ENCODE measurements at places on chromosomes 11 and 22.

- no peak for DNase-seq
Measured at GRCh38 chr11:8768625-8769333, 86.2 kb downstream of the RPL27A start.

DNA sequence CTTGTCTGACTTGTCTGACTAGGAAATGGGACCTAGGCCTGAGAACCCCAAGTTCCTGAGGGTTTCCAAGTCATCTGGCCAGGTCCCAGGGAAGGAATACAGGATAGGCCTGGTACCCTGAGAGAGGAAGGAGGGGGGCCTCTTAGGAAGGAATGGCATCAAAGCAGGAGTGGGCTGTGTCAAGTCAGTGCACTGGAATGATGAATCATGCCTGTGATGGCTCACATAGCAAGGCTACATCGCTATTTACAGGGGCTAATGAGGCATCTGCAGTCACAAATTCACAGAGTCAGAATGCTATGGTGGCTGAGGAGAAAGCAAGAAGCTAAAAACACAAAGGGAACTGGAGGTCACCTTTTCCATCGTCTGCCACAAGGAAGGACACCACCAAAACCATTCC, 247.3 kb downstream of the NXPE2 start:
- no peak for DNase-seq

DNA sequence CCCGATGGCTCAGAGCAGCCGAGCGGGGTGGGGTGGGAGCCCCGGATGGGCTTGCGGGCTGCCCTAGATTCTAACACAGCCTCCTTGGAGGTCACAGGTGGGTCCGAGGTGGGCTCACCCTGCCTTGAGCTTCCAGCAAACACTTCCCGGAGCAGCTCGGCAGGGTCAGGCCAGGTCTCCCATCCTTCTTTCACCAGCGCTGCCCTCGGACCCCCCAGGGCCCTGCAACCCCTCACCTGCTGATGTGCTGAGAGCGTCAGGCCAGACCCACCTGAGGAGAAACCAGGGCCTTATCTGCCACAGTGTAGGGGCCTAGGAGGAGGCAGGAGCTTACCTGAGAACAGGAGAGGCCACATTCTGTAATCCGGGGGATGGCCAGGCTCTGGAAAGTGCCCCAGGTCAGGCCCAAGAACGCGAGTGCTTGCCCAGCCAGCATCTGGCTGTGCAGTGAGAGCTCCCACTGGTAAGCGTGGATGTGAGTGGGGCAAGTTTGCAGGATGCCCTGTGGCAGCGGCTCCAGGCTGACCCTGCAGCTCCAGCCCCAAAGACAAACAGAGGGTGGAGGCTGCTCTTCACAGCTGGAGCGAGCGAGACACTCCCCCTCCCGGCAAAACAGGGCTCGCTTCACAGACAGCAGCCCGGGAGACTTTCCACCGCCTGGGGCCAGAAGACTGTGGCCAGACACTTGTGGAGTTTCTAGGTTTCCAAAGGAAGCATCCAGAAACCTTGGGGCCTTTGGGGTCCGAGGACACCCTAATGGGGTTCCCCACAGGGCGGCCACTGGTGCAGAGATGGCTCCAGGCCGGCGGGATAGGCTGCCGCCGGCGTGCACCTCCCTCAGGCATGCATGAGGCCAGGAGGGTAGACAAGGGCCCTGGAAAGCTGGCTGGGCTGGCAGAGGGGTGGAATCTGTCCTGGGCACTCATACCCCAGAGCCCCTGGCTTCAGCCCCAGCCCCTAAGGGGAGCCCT, at the start of gene IL17REL:
IL17REL (minus strand) TSS at position 555 of the 971 bp plus-strand sequence; CDS start at position 436, 119 bp downstream.
- no peak for DNase-seq

- DNase-seq = no peak
Measured at GRCh38 chr11:69889400-69890318, 70.4 kb upstream of the FGF3 start.

GRCh38 chr22:30893434-30894370, 74.9 kb downstream of the MORC2 start:
- no peak for DNase-seq

DNA sequence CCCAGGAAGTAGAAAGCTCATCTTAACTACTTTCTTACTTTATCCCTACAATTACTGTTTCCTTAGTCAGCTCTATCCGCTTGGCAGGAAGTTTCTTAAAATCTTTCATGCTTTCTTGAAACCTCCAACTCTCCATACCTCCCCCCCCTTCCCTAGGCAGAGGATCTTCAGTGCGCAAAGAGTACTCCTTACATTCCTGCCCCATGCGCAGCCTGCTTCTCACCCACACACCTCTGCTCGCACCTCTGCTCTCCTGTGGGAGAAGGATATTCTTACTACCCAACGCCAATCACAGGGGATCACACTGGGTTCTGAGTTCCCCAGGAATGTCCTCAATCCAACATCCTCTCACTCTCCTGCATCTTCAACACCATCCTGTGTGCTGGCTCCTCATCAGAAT, 12.3 kb downstream of the TCF20 start:
- no peak for DNase-seq

GRCh38 chr11:35617687-35618496, at the start of gene FJX1:
FJX1 (plus strand) TSS chr11:35618460; CDS start chr11:35618637, 177 bp downstream.
- DNase-seq = peak; percentile 36

- no peak for DNase-seq
Measured at GRCh38 chr11:103228807-103229206, 119.6 kb downstream of the DYNC2H1 start.

- DNase-seq = peak; percentile 23
Measured at GRCh38 chr11:72430741-72431570, 3.4 kb downstream of the CLPB start.

DNA sequence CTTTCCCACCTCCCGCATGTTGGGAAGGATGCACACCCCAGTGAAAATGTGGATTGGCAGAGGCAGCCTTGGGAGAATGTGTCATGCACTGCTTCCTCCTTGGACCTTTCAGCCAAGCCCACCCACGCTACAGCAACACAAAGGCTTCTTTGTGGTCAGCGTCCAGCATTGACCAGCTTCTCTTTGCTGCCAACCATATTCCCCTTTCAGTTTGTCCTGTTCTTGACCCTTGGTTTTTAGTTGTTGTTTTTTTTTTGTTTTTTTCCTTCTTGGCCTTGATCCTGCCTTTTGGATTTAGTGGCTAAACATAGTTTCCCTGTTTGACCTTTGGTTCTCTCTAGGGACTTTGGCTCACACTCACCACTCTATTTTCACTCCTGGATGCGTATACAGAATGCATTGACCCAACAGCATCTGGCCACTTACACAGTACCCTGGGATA, 573.6 kb downstream of the INSC start:
- no peak for DNase-seq

GRCh38 chr11:20035701-20036601, 124.3 kb downstream of the DBX1 start:
- DNase-seq = no peak

GRCh38 chr11:63870351-63871140, 31.6 kb downstream of the MARK2 start:
- DNase-seq = no peak

DNA sequence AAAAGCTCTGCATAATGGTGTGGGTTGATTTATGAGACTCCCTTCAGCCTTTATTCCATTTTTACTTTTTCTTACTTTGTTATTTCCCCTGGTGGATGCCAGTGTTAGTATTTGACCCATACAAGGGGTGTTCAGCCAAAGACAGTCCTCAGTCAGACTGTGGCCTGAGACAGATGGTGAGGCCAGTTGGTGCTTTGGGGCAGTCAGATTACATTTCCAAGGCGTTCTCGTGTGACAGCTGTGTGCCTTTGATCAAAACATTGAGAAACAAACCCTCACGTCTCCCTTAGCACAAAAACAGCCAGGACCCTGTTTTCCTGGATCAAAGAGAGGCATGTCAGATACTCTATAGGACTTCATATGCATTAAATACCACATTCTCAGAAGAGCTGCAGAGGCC, 31.3 kb upstream of the SLN start:
- no peak for DNase-seq

GRCh38 chr11:47414685-47415070, 6.3 kb downstream of the SLC39A13 start:
- DNase-seq = no peak

GRCh38 chr11:94504689-94505293, 7.5 kb upstream of the C11orf97 start:
- DNase-seq = no peak

GRCh38 chr11:65478388-65479183, 20.3 kb upstream of the MALAT1 start:
- no peak for DNase-seq

DNA sequence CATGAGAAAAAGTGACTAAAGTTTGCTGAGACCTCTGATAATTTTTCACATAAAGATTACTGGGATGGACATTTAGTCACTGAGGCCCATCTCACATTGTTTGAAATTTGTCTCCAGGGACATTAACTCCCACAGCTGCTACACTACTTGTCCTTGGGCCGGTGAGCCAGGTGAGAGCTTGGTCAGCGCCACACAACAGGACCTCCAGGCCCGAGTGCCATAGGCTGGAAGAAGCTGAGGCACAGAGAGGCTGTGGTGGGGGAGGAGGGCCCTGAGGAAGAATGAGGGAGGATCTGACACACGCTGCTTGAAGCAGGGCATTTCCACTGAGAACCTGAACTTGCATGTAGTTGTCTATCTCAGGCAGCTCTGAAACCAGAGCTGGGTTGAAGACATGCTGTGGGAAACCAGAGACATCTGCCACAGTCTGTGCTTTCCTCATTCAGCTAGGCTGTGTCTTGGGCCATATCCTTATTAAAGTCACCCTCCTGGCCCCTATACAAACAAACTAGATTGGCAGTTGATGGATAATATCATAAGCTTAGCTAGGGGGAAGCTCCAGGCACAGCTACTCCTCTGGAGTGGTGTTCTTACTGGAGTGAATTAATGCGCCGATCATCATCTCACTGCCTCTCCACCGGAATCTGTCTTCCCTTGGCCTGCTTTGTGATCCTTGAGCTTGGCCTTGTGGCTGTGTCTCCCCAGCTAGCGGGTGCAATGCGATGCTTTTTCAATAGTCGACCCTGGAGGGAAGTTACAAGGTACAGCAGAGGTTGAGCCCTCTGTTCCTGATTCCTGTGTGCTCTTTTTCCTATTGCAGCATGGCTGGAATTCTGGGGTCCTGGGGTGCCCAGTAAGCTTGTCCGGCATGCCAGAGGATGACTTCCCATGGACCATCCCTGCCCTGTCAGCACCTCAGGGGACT, 225.3 kb upstream of the B3GAT1 start:
- no peak for DNase-seq

DNA sequence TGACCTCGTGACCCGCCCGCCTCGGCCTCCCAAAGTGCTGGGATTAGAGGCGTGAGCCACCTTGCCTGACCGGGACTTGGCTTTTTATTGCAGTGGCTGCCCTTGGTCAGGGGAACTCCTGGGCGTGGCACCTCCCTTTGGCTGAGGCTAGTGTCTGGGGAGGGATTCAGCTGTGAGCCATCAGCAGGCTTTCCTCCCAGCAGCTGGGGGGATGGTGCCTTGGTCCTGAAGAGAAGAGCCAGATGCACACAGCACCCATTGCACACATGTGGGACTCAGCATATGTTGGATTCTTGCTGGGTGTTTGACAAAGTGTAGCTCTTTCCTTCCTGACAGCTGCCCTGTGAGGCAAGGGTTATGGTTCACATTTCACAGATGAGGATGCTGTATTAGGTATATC, 8.4 kb downstream of the CYTH4 start:
- no peak for DNase-seq

DNA sequence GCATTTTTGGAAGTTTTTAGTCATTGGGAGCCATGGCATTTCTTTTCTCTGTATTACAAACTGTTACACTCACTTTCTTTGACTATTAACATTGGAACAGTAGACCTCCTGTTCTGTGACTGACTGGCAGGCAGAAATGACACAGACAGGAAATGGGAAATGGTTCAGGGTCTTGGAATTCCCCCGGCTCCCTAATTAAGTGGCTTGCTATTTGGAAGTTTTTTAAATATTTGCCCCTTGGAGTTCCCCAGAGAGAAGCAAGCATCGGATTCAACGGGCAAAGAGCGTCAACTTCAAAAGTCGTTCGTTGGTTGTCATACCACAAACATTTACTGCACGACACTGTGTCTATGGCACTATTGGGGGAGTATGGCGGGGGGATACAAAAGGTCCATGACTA, 1.1 kb upstream of the BIRC2 start:
- peak; percentile 4 for DNase-seq

GRCh38 chr22:26417406-26417805, 11.7 kb upstream of the ASPHD2 start:
- DNase-seq = no peak

GRCh38 chr11:95593111-95593510, 196.5 kb downstream of the FAM76B start:
- DNase-seq = no peak

GRCh38 chr11:92286709-92287108, 62.1 kb downstream of the FAT3 start:
- no peak for DNase-seq

- no peak for DNase-seq
Measured at GRCh38 chr11:116078101-116078591, 573.9 kb upstream of the CADM1 start.

DNA sequence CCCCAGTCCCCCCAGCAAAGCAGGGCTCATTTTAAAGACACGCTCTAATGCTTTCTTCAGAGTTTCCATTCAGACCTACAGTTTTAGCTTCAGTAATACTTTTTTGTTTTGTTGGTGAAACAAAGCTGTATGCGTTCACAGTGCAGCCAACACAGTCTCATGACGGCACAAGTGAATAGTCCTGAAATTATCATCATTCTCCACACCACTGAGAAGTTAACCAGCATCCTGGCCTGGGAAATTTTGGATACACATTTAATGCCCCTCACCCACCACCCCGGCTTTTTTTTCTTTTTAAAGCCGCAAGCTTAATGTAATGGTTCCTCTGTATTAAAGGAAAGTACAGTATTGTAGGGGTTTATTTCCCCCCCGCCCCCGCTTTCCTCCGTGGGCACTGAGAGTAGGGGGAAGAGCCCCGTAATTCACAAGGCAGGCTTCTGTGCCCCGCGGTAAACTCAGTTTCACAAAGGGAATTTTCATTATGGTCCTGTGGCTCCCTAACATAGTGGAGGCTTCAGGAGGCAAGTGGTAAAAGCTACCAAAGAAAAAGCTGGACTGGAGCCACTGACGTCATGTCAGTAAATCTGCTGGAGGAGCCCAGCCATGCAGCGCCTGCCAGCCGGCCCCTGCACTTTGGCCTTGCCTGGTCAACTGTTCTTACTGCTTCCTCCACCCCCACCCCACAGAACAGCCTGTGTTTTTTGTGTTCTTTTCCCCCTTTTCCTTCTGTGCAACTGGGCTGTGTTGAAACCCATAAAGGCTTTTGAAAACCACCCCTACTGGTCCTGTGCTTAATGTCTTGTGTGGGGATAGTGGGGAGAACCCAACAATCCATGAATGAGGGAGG, 18.2 kb downstream of the TEAD1 start:
- DNase-seq = no peak

- DNase-seq = no peak
Measured at GRCh38 chr11:110447897-110448745, 18.4 kb downstream of the FDX1 start.

GRCh38 chr11:79922641-79923040, 481.8 kb upstream of the TENM4 start:
- DNase-seq = no peak

DNA sequence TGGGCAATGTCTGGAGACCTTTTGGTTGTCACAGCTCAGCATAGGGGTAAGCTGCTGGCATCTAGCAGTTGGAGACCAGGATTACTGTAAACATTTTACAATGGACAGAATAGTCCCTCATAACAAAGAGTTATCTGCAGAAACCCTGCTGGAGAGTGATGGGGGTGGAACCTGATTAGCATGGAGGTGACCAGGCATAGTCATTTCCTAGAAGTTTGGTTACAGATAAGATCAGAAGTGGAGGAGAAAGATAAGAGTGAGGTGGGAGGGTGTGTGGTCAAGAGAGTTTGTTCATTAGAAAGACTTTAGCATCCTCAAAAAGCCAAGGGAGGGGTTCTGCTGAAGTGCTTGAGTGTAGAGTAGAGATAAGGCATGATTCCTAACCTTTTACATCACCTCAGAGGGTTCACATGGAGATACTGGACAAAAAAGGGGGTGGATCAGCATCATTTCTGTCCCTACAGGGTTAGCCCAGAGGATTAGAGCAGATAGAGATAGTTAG, 38.8 kb downstream of the PRDM11 start:
- no peak for DNase-seq

Measured in activated naive CD8-positive, alpha-beta T cell treated with anti-CD3 and anti-CD28 coated beads for 36 hours (primary cell).